ENCODE measurements at places on chromosomes 3 and 15.

DNA sequence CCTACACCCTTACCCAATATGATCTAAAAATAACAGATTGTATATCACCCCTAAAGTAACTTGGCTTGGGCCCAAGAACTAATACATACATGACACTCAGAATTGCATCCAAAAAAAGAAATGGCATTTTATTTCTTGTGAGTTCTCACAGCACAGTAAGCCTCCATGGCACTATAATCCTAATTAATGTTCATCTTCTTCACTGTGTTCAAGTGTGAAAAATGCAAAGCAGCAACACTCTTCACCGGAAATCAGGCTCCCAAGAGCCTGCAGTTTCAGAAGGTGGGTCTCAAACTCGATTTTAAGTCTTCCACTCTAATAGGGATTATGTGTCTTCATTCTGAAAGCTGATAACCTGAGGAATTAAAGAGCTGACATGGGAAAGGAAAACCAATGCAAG lies 142.8 kb upstream of the TSC22D2 start:
- no peak for DNase-seq

- DNase-seq = peak; percentile 57
Observed at GRCh38 chr3:8776406-8776805, 7.0 kb upstream of the OXTR start.

- DNase-seq = no peak
Observed at GRCh38 chr3:31102196-31102879, 207.9 kb upstream of the GADL1 start.

DNA sequence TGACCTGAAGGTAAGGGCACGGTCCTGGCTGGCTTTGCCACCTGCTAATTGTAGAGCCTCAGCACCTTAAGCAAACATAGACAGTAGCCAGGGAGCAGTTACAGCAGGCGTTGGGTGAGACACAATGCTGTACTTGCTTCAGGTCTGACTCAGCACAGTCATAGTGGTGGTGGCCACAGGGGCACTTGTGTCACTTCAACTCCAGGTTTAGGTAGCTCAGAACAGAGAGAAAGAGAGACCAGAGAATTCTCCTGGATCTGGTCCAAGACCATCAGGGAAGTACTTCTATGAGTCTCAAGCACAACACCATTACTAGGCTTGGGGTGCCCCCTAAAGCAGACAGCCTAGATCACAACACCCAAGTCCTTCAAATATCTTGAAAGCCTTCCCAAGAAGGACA lies 204.4 kb downstream of the OTOL1 start:
- no peak for DNase-seq

- no peak for DNase-seq
Observed at GRCh38 chr15:40844696-40845030, 815 bp downstream of the SPINT1 start.
